Renal cortex interstitium (tissue), 15 donors: ENCODE measurements at places on chromosomes 1 and 21. TPM values are rescaled to one million over a fixed set of nuclear protein-coding genes. Genes with fewer than 3 reads are reported as not detected.

- no peak for DNase-seq
These were observed 204.4 kb downstream of the PLA2G4A start for GRCh38 chr1:187032982-187033692.

GRCh38 chr1:94773296-94773809 lies 46.8 kb upstream of the SLC44A3 start:
- DNase-seq = no peak

- DNase-seq = no peak
These were observed 89.1 kb upstream of the ERRFI1 start for GRCh38 chr1:8115031-8115768.

The SAMD13 gene
- 5.4 TPM for polyA plus RNA-seq

DNA sequence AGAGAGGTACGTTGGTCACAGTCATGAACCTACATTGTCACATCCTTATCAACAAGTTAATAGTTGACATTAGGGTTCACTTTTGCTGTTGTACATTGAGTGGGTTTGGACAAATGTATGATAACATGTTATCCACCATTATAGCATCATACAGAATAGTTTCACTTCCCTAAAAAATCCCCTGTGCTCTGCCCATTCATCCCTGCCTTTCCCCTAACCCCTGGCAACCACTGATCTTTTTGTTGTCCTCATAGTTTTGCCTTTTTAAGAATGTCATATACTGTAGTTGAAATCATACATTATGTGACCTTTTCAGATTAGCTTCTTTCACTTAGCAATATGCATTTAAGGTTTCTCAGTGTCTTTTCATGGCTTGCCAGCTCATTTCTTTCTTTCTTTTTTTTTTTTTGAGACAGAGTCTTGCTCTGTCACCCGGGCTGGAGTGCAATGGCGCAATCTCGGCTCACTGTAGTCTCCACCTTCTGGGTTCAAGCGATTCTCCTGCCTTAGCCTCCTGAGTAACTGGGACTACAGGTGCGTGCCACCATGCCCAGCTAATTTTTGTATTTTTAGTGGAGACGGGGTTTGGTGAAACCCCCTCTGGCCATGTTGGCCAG lies 50.6 kb downstream of the UCK2 start:
- DNase-seq = no peak

DNA sequence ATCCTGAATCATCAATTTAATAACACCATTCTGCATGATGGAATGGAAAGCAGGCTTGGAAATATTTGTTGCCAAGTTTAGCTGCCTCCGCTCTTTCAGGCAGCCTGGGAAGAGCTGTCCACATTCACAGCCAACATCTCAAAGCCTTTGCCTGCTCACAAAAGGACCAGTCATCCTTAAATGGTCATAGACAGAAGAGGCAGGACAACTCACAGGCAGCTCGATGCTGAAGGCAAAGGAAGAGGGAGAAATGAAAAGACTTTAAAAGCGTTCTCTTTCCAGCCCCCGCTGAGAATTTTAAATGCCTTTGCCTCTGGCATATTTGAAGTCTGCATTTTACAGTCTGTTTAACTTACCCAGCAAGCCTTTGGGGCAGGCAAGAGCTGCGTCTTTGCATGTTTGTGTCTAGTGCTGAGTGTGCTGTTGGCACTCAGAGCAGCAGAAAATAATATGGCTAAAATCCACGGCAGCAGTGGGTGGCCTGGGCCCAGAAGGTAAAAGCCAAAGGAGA lies 68.9 kb downstream of the NMNAT2 start:
- DNase-seq = no peak

The FCRL5 gene
- polyA plus RNA-seq = 0.09 TPM

The TMEM51 gene
- 24.7 TPM for polyA plus RNA-seq

- no peak for DNase-seq
These were observed 43.1 kb downstream of the HOOK1 start for GRCh38 chr1:59857679-59858354.

- DNase-seq = no peak
These were observed 82.5 kb upstream of the MPC2 start for GRCh38 chr1:168019407-168019806.

The IL19 gene
- polyA plus RNA-seq = 1.5 TPM

DNA sequence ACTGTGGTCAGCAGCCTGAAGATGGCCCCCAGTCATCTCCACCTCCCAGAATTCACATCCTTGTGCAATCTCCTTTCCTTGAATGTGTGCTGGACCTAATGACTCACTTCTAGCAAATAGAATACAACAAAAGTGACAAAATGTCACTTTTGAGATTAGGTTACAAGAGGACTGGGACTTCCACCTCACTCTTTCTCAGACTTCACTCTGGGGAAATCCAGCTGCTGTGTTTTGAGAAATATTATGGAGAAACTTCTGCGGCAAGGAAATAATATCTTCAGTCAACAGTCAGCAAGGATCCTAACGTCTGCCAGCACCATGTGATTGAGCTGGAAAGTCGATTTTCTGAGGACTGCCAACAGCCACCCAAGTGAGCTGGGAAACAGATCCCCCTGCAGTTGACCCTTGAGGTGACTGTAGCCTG lies 70.5 kb upstream of the GADD45A start:
- DNase-seq = no peak

GRCh38 chr1:4973341-4973740 lies 318.9 kb downstream of the AJAP1 start:
- DNase-seq = no peak

The LPAR3 gene
- 1.2 TPM for polyA plus RNA-seq

DNA sequence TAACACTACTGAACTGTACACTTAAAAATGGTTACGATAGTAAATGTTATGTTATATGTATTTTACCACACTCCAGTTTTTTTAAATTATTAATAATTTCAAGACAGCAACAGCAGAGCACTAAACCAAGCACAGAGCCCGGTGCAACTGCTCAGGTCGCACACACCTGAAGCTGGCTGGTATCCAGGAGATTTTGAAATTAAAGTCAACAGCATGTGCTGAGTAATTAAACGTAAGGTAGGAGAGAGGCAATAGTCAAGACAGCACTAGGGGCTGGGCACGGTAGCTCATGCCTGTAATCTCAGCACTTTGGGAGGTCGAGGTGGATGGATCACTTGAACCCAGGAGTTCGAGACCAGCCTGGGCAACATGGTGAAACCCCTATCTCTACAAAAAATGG lies 35.1 kb upstream of the SLC30A10 start:
- no peak for DNase-seq

The CLCNKB gene
- polyA plus RNA-seq = 40.3 TPM

DNA sequence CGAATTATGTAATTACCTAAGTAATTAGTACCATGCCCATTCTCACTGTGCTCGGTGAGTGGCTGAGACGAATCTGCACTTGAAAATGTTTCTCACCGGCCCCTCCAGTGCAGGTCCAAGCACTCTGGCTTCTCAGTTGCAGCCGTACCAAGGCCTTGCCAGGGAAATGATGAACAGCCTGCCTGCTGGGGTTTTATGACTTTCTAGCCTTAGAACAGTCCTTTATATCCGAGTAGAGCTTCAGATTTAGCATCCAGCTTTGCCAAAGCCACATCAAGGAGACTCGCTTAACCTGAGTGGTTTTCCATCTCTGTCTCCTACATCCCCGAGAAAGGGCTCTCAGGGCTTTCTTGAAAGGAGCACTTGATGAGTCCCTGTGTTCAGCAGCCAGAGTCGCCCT lies 83.4 kb downstream of the GREM2 start:
- DNase-seq = no peak

The CDK18 gene
- polyA plus RNA-seq = 25.1 TPM

DNA sequence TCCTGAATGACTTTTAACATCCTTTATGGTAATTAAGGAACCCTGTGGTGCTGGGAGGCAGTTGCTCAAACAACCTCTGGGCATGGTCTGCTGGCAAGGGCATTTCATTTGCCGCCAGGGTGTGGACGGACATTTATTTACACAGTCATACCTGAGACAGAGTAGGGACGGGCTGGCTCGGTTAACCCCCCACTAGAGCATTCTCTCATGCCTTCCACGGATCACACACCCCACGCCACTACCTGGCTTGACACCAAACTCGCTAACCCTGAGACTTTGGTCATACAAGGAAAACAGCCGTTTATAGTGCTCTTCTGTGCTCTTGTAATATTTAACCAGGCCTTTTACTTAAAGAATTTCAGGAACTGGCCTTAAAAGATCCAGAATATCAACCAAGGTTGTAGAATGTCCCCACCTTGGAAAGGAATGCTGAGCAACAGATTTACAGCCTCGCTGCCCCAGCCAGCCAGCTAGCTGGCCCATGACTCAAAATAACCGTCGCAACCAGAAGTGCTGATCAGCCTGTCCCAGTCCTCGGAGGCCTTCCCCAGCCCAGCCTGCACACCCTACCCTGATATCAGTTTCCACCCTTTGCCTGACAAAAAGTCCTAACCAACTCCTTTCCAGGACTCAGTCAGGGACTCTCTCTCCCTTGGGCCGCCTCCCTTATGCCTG lies 6.5 kb upstream of the PDXK start:
- DNase-seq = peak; percentile 69
